Fibroblast of skin of scalp (primary cell): ENCODE measurements at places on chromosomes 7 and 10.

DNA sequence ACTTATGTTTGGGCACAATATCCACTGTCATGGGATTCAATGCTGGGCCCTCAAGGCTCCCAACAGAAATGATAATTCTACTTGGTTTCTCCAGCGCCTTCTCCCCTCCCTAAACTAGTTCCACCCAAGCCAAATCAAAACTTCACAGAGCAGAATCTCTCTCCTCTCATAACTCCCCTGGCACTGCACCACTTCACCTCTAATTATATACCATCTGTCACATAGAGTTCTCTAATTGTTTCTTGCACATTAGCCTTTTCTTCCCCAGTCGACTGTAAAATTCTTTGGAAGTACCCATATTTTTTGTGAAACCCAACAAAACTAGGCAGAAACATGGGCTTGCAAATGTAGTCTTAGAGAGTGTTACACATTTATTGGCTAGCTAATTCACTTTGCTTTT, 8.1 kb downstream of the SGMS1 start:
- DNase-seq: no peak

DNA sequence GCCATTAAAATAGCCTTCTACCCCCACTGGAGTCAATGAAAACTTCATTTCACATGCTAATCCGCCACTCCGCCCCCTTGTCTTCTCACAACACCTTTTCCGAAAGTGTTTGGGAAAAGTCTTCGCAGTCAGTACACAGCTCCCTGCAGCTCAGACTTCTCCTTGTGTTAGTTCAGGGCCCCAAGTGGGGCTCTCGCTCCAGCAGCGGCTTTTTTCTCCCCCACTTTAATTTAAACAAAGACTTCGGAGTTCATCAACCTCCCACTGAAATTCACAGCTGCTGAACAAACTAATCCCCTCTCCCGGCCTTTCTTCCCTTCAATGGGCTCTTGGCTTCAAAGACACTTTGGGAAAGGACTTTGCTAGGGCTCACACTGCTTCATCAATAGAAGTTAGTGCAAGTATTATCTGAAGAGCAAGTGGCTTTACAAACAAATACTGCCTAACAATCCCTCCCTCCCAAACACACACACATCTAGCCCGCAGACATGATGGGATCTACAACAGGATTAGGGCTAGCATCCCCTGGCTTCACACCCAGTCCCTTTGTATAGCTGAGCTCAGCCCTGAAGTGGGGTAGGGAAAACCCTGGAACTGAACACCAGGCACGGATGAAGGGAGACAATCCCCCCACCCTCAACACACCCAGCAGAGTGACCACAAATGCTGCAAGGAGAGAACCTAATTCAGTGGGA, 23.1 kb downstream of the WNT8B start:
- no peak for DNase-seq

DNA sequence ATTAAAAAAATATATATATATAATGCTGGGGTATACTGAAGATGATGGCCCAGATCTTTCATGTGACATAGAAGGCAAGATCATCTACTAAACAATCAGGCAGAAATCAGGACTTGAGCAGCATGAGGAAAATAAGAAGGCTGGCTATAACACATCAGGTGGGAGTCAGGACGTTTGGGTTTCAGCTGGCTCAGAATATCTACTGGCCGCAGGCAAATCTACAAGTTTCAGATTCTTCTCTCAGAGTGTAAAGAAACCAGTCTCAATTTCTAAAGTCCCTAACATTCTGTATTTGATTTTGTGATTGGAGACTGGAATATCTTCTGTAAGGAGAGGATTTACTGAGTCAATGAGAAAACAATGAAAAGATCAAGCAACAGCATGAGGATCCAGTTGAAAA, 37.7 kb upstream of the FAM3C start:
- no peak for DNase-seq

DNA sequence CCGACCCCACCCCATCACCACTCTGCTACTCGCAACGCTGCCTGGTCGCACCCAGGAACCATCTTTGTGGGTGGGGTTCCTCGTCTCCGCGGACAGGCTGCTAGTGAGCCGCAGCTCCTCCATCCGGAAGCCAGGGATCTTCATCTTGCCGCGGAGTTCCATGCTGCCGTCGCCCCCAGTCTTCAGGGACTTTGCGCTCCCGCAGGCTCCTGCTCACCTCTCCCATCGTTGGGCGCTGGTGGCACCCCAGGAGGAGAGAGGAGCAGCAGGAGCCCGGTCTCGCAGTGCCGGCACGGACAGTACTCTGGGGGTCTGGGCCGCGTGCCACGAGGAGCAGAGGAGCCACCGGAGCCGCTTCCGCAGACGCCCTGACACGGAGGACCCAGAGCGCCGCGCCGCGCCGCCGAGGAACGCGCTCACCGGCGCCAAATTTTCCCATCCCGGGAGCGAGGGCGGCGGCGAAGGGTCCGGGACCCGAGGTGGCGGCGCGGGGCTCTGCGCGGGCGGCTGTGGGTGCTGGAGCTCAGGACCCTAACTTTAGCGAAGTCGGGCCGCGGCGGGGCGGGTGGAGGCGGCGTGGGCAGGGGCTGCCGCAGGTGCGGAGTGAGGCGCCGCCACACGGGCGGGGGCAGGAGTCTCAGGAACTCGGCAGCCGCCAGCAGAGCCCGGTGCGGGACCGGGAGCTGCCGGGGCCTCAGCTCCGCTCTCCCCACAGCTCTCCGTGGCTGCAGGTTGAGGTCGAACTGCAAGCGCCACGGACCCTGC, 750.1 kb upstream of the SORCS1 start:
- DNase-seq: peak; percentile 1

DNA sequence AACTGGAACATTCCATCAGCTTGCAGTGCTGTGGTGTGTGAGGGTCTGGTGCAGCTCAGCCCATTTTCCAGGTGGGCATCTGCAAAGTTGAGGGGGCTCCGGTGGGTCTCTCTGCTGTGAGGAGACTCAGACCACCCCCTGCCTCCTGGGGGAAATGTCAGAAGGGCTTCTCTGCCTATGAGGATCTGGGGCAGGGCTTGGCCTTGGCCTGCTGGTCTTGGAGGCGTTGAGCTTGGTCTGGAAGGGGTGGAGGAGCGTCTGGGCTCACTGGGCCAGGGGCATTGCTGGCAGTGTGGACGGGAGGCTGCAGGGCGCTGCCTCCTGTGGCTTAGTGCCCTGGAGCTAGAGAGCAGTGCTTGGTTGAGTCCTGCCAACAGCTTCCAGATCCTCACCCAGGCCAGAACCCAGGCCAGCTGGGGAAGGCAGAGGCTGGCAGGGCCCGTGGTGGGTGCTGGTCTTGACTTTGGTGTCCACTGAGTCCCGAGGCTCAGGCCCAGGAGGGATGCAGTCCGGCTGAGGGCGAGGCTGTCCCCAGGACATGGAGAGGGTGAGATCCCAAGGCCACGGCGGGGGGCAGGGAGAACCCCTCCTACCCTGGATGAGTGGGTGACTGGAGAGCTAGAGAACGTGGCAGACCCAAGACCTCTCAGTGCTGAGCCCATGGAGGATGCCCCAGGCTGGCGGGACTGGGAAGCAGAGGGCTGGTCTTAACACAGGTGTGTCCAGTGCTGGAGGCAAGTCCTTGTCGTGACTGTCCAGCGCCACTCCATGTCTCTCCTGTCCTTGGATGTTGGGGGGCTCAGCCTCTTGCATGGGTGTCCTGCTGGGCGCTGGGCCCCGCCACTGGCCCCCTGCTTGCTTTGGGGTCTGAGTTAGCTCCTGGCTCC, 2.8 kb downstream of the SPRN start:
- DNase-seq: no peak

GRCh38 chr7:21941611-21942141, 4.0 kb downstream of the CDCA7L start:
- DNase-seq: no peak

GRCh38 chr10:86182150-86182549, 184.4 kb downstream of the GRID1 start:
- DNase-seq: no peak

DNA sequence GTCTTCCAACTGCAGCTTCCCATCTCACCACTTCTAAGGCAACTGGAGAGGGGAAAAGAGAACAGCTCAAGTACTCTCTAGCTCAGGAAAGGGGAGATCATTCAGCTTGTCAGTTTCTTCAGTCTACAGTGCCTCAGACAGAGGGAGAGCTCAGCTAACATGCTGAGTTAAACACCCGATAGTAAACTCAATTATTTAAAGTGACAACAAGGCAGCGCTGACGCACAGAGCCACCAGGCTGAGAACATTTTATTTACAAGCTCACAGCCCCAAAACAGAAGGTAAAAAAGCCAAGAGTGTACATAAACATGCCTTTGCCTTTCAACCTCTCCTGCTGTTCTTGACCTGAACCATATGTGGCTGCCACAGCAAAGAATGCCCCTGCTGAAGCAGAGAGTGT, 10.1 kb upstream of the CUZD1 start:
- no peak for DNase-seq

GRCh38 chr7:142478479-142479220, 220.8 kb upstream of the PRSS58 start:
- DNase-seq: peak; percentile 77

DNA sequence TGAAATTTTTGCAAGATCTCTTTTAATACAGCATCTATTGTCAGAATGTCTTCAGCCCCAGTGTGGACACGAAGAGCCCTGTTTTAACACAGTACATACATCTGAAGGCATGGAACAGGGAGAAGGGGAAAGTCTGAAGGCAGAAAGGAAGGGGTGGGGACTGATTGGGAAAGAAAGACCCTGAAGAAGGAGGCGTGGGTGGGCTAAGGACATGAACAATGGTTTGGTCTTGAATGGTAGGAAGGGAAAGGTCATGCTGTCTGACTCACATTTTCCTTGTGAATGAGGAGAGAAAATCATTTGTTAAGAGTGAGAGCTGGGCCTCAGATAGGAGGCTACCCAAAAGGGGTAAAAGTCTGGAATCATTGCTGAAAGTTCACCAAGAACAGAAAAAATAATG, 297.1 kb downstream of the GALNT17 start:
- no peak for DNase-seq

- DNase-seq: peak; percentile 94
These were observed 296.5 kb upstream of the PITRM1 start for GRCh38 chr10:3468919-3469638.

DNA sequence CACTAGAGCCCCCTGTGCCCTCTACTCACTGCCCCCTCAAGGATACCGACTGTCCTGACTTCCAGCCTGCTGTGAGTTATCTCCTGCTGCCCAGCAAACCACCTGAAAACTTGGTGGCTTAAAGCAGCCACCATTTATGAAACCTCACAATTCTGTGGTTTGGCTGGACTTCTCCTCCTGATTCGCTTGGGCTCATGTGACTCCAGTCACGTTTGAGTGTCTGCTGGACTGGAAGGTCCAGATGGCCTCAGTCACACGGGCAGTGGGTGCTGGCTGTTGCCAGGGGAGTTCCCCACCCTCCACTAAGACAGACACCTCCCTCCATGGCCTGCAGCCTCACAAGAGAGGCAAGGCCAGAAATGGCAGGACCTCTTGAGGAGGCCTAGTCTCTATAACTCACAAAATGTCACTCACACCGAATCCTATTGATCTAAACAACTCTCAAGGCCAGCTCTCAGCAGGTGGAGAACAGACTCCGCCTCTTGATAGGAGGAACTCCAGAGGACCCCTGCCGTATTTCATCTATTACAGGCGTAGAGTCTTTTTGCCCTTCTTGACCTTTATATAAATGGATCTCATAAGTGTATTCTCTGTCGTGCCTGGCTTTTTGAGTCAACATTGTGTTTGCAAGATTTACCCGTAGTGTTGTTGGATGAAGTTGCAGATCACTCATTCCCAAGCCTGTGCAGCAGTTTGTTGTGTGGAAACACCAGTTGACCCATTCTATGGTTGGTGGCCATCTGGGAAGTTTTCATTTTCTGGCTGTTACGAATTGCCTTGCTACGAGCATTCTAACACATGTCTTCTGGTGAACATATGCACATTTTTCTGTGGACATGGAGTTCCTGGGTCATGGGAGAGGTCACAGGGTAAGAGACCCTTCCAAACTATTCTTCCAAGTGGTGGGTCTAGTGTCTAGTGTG, 48.3 kb downstream of the ZMIZ1 start:
- DNase-seq: no peak

GRCh38 chr7:118003476-118003875, 130.2 kb upstream of the CTTNBP2 start:
- DNase-seq: no peak

DNA sequence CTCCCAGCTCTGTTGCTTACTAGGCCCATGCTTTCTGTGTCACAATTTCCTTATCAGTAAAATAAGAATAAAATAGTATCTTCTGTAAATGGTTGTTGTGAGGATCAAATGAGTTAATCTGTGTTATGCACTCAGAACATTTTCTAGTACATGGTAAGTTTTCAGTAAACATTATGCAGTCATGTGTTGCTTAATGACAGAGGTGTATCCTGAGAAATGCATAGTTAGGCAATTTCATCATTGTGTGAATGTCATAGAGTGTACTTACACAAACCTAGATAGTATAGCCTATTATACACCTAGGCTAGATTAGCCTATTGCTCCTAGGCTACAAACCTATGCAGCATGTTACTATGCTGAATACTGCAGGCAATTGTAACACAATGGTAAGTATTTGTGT, 4.4 kb downstream of the PTTG1IP2 start:
- DNase-seq: no peak

DNA sequence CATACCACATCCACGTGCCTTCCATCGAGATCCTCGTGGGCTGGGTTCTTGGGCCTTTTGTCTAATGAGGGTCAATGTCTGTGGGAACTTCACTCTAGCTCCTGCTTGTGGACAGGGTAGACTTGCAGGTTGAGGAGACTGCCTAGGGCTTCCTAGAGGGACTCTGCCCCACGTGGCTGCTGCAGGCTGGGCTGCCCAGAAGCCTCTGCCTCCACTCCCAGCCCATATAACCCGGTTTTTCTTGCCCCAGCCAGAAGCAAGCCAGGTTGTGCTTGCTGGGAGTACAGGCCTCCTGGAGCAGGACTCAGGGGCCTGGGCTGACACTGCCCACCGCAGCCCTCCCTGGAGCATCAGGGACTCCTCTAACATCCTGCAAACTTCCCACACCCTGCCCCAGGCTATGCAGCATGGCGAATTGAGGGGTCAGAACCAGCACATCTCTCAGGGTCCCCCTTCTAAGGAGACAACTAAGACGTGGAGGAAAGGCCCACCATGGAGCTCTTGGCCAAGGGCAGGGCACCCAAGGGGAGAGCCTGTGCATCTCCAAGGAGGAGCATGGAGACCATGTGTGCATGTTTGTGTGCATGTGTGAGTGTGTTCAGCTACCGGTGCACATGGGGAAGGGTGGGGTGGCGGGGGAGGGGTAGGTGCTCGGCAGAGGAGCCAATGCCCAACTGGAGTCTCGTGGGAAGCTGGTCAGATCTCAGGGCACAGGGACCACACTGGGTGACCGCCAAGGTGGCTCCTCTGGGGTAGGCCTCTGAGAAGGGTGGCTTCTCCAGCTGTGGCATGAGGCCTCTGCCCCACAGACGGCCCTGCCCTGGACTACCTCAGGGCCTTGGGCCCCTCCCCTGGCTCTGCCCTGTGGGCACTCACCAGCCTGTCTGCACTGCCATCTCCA, 62.6 kb downstream of the RASGEF1A start:
- DNase-seq: no peak

GRCh38 chr7:7577888-7578287, 11.2 kb downstream of the MIOS start:
- DNase-seq: no peak

GRCh38 chr10:29635711-29636144, 957 bp upstream of the SVIL start:
- DNase-seq: no peak

- no peak for DNase-seq
These were observed 493.5 kb downstream of the DNAJB6 start for GRCh38 chr7:157830331-157830730.

GRCh38 chr7:46153583-46153950, 232.5 kb upstream of the IGFBP3 start:
- DNase-seq: no peak
